ENCODE measurements at places on chromosomes 3 and 15.

DNA sequence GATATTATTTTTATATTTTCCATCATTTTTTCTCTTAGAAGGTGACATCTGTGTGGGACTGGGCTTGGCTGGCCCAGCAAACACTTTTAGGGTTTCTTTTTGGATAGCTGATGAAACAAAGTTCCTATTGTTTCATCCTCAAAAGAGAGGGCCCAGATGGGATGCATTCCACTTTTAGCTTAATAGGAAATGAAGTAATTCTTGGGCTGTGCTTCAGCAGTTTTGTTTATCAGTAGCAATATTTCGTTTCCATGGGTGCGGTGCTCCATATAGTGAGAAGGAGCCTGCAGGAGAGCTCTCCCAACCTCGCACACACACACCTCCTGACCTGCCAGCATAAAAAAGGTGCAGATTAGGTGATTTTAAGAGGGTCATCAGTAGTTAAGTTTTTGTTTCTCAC, 147.5 kb downstream of the AKAP13 start:
- DNase-seq: no peak

- no peak for DNase-seq
Observed at GRCh38 chr3:192487033-192487432, 240.3 kb downstream of the FGF12 start.

- no peak for DNase-seq
Observed at GRCh38 chr3:67529915-67530314, 124.5 kb downstream of the SUCLG2 start.

DNA sequence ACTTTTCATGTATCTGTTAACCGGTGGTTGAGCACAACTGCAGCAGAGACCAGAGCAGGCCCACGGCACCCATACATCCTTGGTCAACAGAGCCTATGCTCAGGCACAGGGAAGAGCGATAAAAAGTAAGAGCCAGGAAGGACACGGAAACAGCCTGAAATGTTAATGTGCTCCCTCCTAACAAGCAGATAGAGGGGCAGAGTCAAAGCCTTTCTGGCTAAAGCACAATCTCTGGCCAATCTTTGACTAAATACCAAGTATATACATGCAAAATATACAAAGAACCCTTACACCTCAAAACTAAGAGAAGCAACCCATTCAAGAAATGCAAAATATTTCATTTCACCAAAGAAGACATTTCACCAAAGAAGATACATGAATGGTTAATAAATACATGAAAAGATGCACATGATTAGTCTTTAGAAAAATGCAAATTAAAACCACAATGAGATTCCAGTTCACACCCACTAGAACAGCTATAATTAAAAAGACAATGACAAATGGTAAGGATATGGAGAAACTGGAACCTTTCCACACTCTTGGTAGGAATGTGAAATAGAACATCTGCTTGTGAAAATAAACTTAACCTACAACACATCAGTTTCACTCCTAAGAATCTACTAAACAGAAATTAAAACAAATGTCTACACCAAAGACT, 88.0 kb downstream of the OSBPL10 start:
- no peak for DNase-seq

DNA sequence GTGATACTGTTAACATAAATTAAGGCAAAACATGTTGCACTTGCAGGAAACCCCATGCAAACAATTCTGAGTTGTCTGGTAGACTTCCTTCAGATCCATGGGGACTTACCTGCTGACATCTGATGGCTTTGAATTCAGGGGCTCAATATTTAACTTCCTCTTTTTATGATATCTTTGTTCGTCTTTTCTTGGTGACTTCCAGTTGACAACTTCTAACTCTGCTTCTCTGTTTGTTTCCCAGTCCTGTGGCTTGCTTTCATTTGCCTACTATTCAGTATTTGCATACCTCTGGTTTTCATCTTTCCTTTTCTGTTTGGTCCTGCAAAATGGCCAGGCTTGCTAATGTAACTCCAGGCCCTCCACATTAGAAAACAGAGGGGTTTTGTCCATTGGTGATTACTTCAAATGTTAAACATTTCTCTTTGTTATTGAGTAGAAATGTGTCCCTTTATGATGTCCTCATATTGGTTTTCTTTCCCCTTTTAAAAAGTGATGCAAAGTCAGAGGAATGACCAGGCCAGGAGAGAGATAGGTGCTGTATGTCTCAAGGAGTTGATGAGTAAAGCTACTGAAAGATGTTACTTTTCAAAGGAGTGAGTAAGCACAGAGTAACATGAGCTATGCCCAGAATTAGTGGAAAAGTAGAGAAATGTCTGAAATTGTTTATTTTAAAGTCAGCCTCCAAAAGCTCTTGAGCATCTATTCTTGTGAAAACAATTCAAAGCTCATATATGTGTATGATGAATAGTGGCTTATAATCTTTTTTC, 335.9 kb downstream of the LPP start:
- peak; percentile 24 for DNase-seq

DNA sequence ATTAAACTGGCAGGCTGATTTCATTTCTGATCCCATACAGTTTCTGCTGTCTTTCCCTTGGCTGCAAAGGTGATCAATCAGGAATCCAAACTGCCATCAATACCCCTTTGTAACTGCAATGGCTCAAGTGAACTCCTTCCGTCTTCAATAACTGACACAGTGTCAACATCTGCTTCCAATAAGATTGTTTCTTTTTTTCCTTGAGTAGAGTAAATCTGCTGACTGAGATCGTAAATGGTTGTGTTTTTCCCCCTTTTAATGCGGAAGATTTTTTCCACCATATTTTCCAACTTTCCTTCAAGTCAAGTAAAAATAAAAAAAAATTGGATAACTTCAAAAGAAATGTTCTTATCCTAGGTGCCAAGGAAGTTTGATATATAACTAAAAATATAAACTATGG, 48.7 kb downstream of the VGLL3 start:
- no peak for DNase-seq

DNA sequence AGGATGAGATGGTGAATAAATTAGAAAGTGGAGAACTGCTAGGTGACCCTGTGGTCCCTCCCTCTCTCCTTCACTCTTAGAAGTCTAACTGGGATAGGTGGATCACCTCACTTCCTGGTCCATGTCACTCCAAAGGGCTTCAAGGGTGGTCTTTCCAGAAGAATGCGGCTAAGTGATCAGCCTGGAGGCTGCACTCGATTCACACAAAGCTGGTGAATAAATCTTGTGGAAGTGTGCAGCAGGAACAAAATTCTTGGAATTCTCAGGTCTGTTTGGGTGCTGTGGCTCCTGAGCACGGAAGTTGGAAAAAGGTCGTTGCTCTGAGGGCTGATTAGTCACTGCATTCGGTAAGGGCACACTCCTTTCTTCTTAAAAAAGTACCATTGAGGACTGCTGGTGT, 46.3 kb downstream of the GASK1A start:
- DNase-seq: no peak

GRCh38 chr15:57422113-57422754, 45.9 kb downstream of the CGNL1 start:
- DNase-seq: no peak
